ENCODE measurements at places on chromosomes 1 and 21.

GRCh38 chr1:222777977-222778376, 36.9 kb upstream of the DISP1 start:
- no peak for DNase-seq

DNA sequence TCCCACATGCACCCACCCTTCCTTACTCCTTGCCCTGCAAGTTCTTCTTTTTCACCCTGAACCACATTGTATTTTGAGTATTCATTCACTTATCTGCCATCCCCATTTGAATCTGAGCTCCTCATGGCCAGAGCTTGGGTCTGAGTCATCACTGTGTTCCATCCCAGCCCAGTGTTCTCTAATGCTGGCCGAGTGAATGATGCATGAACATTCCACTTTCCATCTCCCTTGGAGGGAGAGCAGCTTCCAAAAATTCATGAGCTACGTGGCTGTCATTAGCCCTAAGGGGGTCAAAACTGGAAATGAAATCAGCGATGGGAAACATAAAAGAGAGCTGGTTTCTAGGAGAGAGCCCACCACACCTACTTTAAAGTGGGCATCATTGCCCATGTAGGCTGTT, 187.0 kb upstream of the USP24 start:
- no peak for DNase-seq

DNA sequence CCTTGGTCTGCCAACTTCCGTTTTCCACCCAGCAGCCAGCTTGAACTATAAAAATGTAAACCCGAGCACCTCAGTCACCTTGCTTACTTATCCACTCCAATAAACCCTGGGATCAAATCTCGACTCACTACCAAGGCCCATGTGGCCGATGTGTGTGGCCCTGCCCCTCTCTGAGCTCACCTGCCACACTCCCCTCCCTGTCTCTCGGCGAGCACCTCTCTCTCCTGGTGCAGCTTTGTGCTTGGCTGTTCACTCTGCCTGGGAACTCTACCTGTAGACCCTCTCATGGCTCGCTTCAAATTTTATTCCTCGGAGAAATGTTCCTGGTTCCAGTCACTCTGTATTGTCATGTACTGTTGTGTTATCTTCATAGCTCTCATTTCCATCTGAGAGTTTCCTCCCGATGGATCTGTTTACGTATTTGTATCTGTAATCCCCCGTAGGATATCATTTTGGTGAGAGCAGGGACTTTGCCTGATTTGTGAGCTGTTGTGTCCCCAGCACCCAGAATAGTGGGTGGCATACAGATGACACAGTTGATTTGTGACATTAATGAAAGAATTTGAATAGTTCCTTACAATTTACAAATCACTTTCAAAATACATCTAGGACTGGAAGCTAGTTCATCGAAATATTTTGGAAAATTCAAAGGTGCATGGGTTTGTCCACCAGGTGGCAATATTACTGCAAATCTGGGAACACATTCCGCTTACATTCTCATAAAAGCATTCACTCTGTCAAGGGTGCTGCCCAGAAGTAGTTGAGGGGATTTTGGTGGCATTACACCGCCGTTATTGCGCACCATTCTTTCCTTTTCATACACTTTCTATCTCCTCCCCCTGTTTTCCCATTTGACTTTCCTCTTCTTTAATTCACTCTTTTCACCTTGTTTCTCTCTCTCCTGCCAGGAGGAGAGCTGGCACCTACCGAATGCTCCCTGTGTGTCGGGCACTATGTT, 95.3 kb downstream of the ABCA4 start:
- no peak for DNase-seq

DNA sequence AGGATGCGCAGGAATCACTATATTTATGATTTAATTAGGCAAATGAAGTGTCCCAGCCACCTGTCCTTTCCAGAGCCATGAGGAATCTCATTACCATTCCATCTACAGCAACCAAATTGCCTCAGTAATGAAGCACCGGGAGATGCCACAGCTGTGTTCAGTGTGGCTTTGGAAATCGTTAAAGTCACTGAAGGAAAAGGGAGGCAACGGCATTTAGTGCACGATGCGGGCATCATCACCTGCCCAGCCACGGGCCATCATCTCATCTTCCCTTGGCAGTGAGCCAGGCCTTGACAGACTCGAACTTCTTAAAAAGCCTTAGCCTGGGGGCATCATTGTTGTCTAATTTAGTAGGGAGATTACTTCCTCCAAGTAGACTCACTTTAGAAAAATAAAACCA, 67.8 kb downstream of the CNIH3 start:
- no peak for DNase-seq

DNA sequence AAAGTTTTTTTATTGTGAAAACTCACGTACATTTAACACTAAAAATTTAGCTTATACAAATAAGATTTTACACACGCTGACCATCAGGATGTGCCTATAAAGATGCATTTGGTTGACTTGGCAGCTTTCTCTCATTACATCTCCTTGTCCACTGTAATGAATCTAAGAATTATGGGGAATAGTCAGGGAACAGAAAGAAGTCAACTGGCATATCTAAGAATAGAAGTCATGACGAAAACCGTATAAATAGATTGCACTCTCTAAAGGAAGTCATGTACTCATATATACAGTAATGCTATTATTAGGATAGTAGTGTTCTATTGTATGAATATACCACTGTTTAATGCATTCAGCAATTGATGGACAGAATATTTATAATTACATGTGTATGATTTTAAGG, 575.8 kb upstream of the B3GALT2 start:
- DNase-seq = no peak

- no peak for DNase-seq
These were observed 11.5 kb downstream of the MCL1 start for GRCh38 chr1:150567717-150568593.

GRCh38 chr1:156412653-156413321, 43.8 kb downstream of the RHBG start:
- DNase-seq = no peak

- no peak for DNase-seq
These were observed 105.0 kb downstream of the PRRX1 start for GRCh38 chr1:170768929-170769328.

DNA sequence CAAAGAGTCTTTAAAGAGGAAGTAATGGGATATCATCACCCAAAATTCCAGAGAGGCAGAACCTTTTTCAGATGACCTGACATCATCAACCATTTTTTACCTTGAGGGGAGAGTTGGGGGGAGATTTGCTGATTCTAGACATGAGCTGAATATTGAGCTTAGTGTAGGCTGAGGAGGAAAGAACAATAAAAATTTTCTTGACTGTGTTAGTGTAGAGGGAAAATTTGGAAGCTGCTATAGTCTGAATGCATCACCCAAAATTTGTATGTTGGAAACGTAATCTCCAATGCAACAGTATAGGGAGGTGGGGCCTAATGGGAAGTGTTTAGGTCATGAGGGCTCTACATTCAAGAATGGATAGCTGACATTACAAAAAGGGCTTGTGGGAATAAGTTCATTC, 17.8 kb upstream of the CD84 start:
- no peak for DNase-seq

- DNase-seq = no peak
These were observed 46.4 kb downstream of the AJAP1 start for GRCh38 chr1:4700801-4701200.

- no peak for DNase-seq
These were observed 23.9 kb downstream of the HSPG2 start for GRCh38 chr1:21913258-21913657.

GRCh38 chr1:94416901-94417727, 1.1 kb upstream of the ABCD3 start:
- no peak for DNase-seq

DNA sequence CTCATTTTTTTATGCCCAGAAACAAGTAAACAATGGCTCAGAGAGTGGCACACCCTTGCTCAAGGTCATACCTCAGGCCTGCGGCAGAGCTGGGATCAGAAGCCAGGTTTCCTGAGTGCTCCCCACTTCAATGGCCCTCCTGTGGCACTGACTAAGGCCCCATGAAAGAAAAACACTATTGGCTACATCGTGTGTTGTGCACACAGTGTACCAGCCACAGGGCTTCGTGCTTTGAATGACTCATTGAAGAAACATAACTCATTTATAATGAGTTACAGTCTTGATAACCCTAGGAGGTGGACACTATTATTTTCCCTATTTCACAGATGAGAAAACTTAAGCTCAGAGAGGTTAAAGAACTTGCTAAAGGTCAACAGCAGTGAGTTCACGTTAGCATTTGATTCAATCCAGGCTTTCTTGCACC, 91.2 kb downstream of the TRABD2B start:
- no peak for DNase-seq

DNA sequence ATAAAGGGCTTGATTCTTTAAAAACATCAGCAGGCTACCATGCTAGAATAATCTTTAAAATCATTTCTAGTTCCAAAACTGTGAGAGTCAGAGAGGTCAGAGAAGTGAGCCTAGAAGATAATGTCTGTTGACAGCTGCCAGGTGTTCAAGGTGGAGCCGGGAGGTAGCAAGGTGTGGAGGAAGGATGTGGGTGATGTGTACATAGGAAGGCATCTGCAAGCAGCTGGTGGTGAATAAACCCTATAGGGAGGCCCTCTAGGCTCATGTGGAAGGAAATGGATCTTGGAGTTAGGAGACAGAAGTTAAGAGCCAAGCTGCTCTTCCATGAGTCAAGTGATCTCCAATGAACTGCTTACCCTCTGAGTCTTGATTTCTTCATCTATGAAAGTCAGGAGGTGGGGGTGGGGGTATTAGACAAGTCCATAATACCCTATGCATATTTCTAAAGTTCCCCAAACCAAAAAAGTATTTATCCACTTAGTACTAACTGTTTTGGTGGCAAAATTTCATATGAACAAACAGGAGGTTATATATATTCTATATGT, 266.3 kb downstream of the RHOU start:
- no peak for DNase-seq

DNA sequence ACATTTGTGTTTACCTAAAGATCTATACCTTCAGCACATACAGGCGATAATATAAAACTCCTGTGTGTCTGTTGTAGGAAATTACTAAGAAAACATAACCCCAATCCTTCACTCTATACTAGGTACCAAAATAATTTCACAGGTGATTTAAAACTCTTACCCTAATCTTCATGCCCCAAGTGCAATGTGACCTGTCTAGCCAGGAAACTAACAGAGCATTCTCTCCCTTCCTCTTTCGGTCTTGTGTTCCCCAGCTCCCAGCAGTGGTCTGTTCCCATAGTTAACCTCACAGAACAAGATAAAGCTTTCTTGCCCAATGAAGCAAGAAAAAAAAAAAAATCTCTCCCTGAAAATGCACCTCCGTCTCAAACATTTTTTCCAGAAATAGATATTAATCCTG, 493.5 kb downstream of the DPYD start:
- DNase-seq = no peak

DNA sequence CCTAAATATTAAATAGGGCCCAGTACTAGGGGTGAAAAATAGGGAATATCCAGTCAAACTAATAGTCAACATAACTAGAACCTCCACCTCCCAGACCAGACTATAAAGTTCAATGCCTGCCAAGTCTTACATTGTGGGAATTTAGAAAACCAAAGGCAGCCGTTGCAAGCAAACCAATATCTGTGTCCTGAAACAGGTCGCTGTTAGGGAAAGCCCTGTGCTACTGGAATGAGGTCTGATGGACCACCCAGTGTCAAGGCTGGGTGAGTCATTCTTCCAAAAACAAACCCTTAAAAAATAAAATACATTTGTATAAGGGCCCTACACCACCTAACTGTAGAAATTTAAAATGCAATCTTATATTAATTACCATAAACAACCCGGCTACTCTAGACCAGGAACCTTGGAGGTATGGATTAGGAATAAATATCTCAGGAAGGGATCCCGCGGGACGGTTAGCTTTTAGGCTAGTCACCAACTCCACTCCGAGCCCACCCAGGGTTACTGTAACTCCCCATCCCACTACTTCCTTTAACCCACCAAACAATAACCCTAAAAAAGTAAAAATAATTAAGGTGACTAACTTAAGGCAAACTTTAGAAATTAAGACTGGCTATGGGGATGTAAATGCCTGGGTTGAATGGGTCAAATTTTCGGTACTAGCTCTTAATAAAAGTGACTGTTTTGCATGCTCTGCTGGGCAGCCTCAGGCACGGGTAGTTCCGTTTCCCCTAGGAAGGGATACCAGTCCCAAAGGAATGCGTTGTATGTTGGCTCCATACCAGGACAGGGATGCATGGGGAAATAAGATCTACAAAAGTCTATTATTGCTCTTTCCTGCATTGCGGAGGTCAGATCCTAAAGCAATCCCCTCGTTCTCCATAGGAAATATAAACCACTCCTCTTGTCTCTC, 65.4 kb upstream of the TLR5 start:
- DNase-seq = no peak

- no peak for DNase-seq
These were observed 13.7 kb downstream of the NMNAT2 start for GRCh38 chr1:183404476-183404875.

- no peak for DNase-seq
These were observed 149.0 kb downstream of the PEX14 start for GRCh38 chr1:10623686-10624145.

GRCh38 chr1:32969566-32969965, 5.0 kb upstream of the RNF19B start:
- no peak for DNase-seq

- no peak for DNase-seq
These were observed 24.5 kb upstream of the SLC9A1 start for GRCh38 chr1:27179379-27179778.

- DNase-seq = no peak
These were observed 2.7 kb downstream of the IFFO2 start for GRCh38 chr1:18953731-18954231.

GRCh38 chr1:182682898-182683501, 1.4 kb downstream of the RGS8 start:
- DNase-seq = no peak

GRCh38 chr1:241253471-241253870, 103.5 kb downstream of the RGS7 start:
- no peak for DNase-seq

GRCh38 chr1:25083481-25084345, 148.6 kb downstream of the SYF2 start:
- DNase-seq = no peak

- no peak for DNase-seq
These were observed 3.4 kb upstream of the ARHGAP29 start for GRCh38 chr1:94240822-94241221.

- no peak for DNase-seq
These were observed 49.0 kb upstream of the DISP3 start for GRCh38 chr1:11429935-11430334.

DNA sequence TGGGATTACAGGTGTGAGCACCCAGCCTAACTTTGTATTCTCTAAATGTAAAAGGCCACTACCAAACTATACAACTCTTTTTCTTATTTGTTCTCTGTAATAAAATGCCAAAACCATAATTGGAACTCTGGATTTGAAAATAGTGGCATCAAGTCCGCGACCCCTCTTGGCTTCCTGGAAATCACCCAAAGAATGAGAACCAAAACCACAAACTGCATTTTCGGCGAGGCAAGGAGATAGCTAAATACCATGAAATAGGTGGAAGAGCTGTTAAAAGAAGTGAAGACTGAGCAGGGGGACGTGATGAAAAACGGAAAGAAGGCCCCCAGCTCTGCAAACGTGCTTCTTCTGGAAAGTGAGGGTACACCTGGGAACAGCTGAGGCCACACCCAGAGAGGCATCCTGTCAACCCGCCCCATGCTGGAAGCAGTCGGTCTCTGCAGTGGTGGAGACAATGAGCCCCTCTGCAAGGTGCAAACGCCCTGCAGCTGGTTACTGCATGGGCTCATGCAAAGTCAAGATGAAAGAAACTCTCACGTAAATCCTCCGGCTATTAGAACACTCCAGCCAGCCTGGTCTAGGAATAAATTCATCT, 22.5 kb downstream of the VPS26C start:
- DNase-seq = no peak
